Activated CD8-positive, alpha-beta memory T cell treated with anti-CD3 and anti-CD28 coated beads for 1 hour (primary cell): ENCODE measurements at places on chromosomes 3 and 15.

DNA sequence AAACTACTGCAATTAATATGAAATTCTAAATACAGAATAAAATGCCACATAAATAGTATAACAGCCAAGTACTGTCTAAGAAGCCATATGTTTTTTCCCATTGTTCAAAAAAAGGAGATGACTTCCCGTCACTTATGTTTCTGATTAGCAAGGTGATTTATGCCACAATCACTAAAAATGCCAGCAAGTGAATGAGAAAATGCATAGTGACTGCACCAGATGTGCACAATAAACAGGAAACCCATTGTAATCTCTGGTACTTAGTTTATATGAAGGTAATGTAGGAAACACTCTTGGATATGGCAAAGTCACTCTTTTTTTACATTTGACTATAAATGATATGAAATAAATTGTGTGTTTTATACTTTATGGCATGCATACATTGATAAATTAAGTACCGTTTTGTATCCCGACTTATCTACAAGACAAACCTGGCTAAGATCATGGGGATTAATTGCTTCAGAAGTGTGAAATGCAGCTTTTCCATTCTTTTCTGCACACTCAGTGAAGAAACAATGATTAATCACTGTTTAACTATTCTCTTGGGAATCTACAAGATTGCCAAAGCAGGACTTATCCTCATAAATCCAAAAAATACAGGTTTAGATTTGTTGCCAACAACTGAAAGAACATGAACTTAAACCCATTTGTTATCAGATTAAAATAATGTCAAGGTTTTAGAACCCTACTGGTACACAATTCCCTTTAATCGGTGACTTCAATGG is 164.5 kb downstream of the TBC1D5 start:
- DNase-seq: no peak

GRCh38 chr3:8324747-8325146 is 176.9 kb upstream of the LMCD1 start:
- peak; percentile 37 for DNase-seq

DNA sequence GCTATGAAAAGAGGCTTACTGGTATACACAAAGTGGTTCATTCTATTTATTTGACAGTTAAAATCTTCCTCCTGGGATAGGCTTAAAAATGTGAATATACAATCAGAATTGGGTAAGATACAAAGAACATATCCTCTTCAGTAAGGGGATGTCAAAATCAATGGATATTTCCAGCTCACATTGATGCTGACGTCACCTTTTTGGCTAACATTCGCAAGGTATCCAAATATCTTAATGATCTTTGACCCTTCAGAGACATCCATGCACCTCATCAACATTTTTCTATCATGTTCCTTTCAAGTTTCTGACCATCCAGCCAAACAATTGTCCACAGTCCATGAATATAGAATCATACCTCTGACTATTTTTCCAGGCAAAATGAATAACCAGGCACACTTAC is 697.3 kb downstream of the NR2F2 start:
- DNase-seq: no peak

DNA sequence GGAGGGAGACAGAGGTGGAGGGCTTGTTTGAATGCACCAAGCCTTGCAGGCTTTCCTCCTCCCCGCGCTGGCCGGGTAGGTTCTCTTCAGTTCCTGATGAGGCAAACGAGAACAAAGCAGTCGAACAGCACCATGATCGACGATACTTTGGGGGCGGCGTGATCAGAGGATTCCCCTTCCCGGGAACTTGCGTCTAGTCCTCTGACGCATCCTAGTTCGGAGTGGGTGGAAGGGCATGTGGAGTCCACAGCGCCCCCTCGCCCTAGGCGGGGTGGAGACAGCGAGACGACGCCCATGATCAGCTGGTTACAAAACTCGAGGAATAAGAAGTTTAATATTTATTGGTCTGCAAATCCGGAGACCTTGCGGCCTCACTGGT is 452 bp upstream of the SV2B start:
- no peak for DNase-seq

DNA sequence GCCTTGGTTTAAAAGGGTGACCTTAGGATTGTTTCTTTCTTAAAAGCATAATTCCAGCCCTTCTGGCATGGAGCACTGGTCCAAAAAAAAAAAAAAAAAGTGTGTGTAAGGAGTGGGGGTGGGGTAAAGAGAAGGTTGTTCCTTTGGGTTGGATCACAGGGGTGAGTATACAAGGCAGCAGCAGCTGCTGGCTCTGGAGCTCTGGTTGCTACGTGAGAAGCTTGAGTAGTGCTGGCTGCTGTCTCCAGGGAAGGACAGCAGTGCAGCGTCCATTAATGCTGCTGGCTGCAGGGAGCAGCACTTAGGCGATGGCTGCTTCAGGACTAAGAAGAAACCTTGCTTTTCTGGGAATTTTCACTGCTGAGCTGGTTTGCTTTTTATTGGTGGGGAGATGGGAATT is 2.3 kb downstream of the SETD5 start:
- DNase-seq: no peak

DNA sequence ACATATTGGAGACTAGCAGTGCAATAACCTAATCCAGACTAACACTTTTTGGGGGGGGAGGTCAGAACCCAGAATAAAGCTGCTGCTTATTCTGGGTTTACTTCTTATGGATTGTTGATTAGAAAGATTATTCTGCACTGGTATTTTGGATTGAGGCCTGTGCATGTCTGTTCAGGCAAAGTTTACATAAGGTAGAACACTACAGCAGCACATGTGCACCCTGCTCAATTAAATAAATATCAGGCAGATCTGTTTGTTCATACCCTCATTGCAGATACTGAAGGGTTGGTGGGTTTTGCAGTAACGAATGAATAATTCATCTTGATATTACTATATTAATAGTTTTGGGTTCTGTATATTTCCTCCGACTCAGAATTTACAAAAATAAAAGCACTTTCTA is 19.1 kb downstream of the ARIH1 start:
- no peak for DNase-seq

DNA sequence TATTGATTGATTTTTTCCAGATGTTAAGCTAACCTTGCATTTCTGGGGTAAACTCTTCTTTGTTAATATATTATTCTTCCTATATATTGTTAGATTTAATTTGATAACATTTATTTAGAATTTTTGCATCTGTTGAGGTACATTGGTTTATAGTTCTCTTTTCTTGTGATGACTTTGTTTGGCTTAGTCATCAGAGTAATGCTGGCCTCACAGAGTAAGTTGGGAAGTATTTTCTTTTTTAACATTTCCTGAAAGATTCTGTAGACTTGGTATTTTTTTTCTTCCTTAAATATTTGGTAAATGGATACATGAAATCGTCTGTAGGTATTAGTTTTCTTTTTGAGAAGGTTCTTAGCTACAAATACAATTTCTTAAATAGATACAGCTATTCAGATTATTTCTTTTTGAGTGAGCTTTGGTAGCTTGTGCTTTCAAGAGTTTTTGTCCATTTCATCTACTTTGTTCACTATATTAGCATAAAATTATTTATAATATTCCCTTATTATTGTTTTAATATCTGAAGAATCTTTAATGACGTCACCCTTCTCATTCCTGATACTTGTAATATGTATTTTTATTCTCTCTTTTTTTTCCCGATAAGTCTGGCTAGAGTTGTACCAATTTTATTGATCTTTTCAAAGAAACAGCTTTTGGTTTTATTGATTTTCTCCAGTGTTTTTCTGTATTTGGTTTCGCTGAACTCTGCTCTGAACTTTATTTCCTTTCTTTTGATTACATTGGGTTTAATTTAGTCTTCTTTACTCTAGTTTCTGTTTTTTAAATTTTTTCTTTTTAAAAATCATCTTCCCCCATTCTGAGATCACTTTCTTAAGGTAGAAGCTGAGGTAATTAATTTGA is 6.5 kb upstream of the HPS3 start:
- no peak for DNase-seq
